Activated T-cell treated with anti-CD3 and anti-CD28 coated beads, Interleukin-2, amount 50 U/mL, for 24 hours (primary cell): ENCODE measurements at places on chromosomes 1 and 21.
A peak's percentile ranks its signal among the peaks of the same experiment; 100 is the strongest.

DNA sequence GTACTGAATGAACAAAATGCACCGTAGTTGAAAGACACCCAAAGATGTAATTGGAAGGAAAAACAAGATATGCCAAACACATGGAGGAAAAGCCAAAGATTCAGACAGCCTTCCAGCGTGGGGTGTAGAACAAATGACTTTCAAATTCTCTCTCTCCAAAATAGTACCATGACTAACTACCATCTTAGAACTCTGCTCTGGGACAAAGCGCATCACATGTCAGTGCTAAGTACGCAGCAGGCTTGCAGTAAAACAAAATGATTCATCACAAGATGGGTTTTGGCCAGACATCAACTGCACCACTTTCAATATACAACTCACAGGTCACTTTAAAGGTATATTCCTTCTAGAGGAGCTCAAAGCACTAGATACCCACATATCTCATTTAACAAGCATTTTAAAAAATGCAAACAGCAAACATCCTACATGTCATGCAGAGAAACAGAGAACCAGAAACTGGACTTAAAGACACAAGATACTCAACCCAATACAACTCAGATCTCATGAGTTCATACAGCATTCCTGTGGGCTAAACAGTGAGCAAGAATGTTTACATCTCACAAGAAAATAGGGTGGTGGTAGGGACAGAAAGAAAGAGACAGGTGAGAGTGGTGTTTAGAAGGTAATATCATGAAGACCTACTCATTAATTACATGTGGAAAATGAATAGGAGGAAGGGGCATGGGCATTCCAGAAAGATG is 75.7 kb downstream of the BCAR3 start:
- no peak for DNase-seq
- H3K4me1 ChIP-seq, result peaks cover 48% of the 10 kb centered on the region
- H3K27ac ChIP-seq, result no peak overlapping the region
- H3K27me3 ChIP-seq, result peaks cover 24% of the 10 kb centered on the region
- no peaks in the 10 kb centered on the region for H3K36me3 ChIP-seq
- H3K4me3 ChIP-seq, result no peak overlapping the region

DNA sequence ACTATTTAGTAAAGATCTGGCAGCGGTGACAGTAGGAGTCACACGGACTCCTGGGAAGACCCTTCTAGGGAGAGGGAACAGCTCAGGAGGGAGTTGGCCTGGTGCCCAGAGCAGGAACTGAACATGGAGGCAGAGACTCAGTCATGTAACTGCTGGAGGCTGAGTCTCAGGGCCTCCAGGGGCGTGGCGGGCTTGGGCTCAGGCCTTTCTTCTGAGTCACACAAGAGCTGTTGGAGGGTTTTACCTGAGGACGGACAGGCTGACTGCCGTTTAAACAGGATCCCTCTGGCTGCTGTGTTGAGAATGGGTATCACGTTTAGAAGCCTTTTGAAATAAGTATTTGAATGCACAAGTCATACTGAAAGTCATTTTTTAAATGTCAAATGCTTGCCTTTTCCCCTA is 7.2 kb upstream of the ETS2 start:
- DNase-seq, result no peak
- H3K27me3 ChIP-seq, result peaks cover 8% of the 10 kb centered on the region
- H3K27ac ChIP-seq, result no peak overlapping the region
- H3K4me1 ChIP-seq, result peaks cover 14% of the 10 kb centered on the region

GRCh38 chr1:23989263-23989662 is 9.1 kb upstream of the SRSF10 start:
- H3K4me3 ChIP-seq, result no peak overlapping the region
- H3K36me3 ChIP-seq, result no peaks in the 10 kb centered on the region
- peaks cover 5% of the 10 kb centered on the region for H3K4me1 ChIP-seq
- peak overlapping the region; percentile 30 for H3K27ac ChIP-seq
- H3K27me3 ChIP-seq, result no peaks in the 10 kb centered on the region

- H3K36me3 ChIP-seq, result no peaks in the 10 kb centered on the region
- no peak for DNase-seq
- no peak overlapping the region for H3K27ac ChIP-seq
- no peak overlapping the region for H3K4me3 ChIP-seq
Measured at GRCh38 chr1:102588536-102588935, 519.8 kb downstream of the COL11A1 start.

DNA sequence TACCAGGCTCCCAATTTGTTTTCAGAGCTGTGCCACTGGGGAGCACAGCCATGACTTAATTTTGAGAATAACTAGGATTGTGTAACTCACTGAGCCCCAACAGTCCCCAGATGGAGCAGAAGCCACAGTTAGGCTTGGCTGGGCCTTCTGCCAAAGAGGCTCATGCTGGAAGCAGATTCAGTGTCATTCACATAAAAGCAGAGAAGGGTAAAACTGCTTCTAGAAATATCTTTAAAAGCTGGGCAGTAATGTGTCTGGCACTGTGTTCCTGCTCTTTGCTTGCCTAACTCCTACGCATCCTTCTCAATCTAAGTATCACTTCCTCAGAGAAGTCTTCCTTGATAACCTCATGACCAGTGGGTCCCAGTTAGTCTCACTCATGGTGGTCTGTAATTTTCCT is 20.3 kb downstream of the STK40 start:
- no peak overlapping the region for H3K4me3 ChIP-seq
- H3K36me3 ChIP-seq, result peaks cover 64% of the 10 kb centered on the region
- peak overlapping the region; percentile 93 for H3K27ac ChIP-seq

DNA sequence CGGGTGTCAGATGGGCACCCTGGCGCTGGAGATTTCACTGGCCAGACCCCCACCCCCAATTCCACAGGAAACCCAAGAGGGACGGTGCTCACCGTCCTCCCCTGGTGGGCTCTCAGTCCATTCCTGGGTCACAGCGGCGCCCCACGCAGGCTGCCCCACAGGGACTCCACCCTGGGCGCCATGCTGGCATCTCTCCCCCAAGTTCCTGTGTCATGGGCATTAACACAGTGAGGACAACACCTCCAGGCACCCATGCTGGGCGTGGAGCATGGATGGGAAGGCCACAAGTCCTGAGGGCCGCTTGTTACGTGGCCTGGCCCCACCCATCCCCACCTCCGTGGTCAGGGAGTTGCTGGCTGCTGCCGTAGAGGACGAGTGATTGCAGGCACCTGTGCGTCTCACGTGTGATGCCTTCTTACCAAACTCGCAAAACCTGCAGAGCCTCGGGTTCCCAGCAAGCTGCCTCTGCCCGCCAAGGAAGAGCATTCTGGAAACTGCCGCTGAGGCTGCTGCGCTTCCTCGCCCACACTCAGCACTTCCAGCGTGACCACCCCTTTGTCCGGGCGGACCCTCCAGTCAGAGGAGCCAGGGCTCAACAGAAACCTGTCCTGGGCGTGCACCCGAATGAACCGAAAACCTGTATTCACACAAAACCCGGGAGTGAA is 60.3 kb downstream of the SLX9 start:
- no peaks in the 10 kb centered on the region for H3K36me3 ChIP-seq
- H3K27ac ChIP-seq, result no peak overlapping the region
- no peaks in the 10 kb centered on the region for H3K27me3 ChIP-seq

DNA sequence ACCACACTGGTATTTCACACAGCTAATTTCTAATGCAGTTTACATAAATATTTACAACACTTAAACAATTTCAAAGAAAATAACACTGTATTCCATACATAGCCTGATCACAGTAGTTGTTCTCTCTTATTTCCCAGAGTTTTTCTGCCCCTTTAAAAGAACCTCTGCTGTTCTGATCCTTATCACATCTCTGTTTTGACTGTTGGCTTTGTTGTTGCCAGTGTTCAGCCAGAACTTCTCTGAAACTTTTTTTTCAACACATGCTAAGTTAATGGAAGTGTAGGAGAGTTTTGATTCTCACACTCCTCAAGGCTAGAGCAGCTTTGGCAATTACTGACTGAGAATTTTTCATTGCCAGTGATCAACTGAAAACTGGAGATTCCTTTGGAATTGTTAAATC is 11.1 kb downstream of the SELE start:
- peaks cover 3% of the 10 kb centered on the region for H3K27me3 ChIP-seq
- H3K4me3 ChIP-seq, result no peak overlapping the region
- no peak overlapping the region for H3K27ac ChIP-seq

DNA sequence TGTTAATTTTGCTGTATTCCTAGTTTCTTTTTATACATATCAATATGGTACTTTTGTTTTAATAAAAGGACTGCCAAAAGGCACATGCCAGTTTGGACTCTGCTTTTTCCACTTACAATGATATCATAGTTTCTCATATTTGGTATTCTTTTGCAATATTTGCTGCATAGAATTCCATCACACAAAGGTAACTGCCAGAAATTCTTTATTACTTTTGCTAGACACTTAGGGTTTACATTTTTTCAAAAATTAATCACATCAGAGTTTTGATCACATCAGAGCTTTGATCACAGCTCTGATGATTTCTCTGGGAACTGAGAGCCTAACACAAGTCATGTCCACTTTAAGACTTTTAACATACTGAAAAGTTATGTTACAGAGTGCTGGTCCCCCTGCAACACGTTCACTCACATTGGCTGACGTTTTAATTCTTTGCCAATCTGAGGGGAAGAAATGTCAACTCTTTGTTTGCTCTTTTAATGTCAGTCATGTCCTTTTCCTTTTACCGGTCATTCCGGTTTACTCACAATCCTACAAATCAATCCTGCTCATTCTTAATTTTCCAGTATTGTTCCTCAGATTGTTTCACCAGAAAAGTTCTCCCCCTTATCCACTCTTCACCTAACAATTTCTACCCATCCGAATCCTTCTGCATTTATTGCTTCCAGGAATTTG is 1.1 kb upstream of the CD46 start:
- H3K27ac ChIP-seq, result peak overlapping the region; percentile 99
- peak overlapping the region; percentile 99 for H3K4me3 ChIP-seq
- DNase-seq, result no peak

DNA sequence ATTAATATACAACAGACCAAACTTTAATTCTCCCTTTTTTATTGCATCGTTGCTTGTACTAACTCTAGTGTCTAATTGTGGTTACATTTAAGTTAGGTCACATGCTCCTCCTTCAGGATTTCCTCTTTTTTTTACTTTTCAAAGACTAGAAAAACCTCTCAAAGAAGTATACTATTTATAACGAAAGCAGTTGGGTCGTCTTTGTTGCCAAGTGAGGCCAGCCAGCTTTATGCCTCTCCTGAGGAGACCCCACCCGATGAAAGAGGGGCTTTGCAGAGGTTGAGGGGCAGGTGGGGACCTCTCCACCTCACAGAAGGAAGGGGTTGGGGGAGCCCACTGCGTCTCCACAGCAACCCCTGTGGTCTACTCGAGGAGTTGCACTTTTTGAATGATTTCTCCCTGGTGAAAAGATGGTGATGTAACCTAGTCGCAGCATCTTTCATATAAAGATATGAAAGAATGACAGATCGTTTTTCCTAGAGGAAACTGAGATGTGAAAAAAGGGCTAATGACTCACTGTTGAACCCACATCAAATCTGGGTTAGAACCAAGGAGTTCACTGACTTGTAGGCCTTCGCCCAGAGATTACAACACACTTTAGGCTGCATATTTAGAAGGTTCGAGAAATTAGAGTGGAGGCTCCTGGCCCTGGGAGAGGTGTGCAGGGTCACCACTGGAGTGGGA is 6.4 kb downstream of the TGFB2 start:
- peak overlapping the region; percentile 60 for H3K4me3 ChIP-seq
- no peak overlapping the region for H3K27ac ChIP-seq
- H3K36me3 ChIP-seq, result no peaks in the 10 kb centered on the region
- peaks cover 47% of the 10 kb centered on the region for H3K27me3 ChIP-seq
- peak; percentile 62 for DNase-seq
- peaks cover 30% of the 10 kb centered on the region for H3K4me1 ChIP-seq

DNA sequence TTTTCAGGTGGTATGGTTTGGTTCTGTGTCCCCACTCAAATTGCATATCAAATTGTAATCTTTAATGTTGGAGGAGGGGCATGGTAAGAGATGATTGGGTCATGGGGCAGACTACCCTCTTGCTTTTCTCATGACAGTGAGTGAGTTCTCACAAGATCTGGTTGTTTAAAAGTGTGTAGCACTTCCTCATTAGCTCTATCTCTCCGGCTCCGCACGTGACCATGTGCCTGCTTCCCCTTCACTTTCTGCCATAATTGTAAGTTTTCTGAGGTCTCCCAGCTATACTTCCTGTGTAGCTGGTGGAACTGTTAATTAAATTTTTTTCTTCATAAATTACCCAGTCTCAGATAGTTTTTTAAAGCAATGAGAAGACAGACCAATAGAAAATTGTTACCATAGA is 843.2 kb downstream of the AMY1C start:
- no peak overlapping the region for H3K4me3 ChIP-seq
- H3K4me1 ChIP-seq, result no peaks in the 10 kb centered on the region
- H3K27me3 ChIP-seq, result no peaks in the 10 kb centered on the region
- no peak overlapping the region for H3K27ac ChIP-seq
- DNase-seq, result no peak
- no peaks in the 10 kb centered on the region for H3K36me3 ChIP-seq

DNA sequence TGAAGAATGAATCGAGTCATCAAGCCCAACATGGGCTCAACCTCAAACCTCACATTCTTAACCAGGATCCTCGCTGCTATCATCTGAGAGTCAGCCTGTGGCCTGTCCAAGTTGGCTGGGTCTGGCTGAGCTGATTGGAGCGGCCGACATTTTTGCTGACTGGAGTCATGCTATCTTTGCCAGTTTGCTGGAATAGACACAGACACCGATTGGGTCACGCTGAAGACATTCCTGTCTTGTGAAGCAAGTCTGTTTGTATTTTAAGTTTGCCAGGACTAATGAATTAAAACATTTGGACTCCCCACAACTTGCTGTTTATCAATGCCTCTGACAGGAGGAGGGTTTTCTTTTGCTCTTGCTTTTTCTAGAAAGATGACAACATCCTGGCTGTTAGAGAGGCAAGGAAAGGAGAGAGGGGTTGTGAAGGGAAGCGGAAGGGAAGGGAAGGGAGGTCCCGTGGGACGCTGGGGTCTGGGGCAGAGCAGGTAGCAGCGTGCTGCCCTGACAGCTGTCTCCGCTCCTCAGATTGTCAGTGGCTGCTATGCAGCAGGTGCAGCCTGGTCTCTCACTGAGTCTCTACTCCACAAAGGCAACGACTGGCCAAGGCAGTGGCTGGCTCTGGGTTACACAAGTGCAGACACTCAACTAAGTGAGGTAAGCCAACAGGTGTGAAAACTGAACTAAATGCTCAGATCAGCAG is at the start of gene MAP3K7CL:
MAP3K7CL (plus strand) TSS at position 375 of the 700 bp plus-strand sequence. CDS start 2,701 bp downstream, outside the sequence.
- H3K4me1 ChIP-seq, result no peaks in the 10 kb centered on the region
- no peak within 1 kb of the TSS for H3K27ac ChIP-seq
- no peak for DNase-seq
- H3K36me3 ChIP-seq, result peaks cover 3% of the 10 kb centered on the region
- no peaks in the 10 kb centered on the region for H3K27me3 ChIP-seq

DNA sequence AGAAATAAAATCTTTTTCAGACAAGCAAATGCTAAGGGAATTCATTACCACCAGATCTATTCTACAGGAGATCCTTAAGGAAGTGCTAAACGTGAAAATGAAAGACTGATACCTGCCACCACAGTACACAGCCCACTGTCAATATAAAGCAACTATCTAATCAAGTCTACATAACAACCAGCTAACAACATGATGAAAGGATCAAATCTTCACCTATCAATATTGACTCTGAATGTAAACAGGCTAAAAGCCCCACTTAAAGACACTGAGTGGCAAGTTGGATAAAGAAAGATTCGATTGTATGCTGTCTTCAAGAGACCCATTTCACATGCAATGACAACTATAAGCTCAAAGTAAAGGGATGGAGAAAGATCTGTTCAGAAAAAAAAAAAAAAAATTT is 492.4 kb downstream of the COL11A1 start:
- DNase-seq, result no peak
- no peak overlapping the region for H3K27ac ChIP-seq
- H3K36me3 ChIP-seq, result no peaks in the 10 kb centered on the region
- no peaks in the 10 kb centered on the region for H3K4me1 ChIP-seq
